ENCODE measurements at places on chromosomes 2 and 18. TPM values are rescaled to one million over a fixed set of nuclear protein-coding genes. Genes with fewer than 3 reads are reported as not detected.

Gene SERPINB7
- total RNA-seq, result not detected

DNA sequence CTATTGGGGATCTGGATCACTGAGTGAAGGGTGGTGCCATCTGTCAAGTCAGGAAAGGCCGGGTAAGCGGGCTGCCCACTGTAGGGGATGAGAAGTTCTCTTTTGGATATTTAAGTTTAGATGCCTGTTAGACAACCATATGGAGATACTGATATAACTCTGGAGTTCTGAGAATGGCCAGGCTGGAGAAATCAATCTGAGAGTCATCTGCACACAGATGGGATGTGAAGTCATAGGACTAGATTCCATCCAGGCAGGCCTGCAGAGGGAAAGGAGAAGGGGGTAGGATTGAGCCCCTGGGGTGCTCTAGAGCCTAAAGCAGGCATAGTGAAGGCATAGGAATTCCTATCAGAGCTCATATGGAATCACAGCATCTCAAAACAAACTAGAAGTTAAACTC, 30.1 kb downstream of the SPRED2 start:
- no peak for DNase-seq

DNA sequence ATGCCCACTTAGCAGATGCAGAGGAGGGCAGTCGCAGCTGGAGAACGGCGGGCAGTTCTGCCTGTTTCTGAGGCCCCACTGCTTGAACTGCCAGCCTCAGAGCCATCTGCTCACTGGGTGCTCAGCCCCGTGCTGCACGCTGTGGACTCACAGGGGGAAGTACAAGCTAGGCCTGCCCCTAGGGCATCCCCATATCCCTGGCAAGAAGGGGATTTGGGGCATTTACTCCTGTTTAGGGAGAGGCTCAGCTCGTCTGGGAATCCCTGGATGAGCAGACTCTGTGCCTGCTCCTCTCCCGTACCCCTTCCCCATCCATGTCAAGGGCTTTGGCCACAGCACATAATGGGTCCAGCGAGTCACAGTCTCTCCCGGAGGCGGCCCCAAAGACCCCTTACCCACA, 169.8 kb upstream of the PKDCC start:
- DNase-seq, result no peak

Gene RNF181
- 286 TPM for total RNA-seq

DNA sequence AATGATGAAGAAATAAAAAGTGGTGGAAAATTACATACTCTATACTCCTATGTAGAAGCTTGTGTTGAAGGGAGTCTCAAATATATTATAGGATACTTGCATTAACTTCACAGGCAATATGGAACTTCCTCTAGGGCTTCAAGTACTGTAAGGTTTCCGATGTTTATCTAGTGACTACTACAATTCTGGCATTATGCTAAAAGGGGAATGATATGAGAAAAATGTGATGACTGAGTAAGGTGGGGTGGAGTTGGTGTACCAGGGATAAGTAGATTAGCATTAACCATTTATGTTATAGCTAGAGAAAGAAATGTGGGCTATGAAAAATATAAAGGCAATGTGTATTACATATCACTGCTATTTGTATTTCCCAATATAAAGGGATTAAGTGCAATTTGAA, 229.5 kb downstream of the DCC start:
- no peak for DNase-seq

DNA sequence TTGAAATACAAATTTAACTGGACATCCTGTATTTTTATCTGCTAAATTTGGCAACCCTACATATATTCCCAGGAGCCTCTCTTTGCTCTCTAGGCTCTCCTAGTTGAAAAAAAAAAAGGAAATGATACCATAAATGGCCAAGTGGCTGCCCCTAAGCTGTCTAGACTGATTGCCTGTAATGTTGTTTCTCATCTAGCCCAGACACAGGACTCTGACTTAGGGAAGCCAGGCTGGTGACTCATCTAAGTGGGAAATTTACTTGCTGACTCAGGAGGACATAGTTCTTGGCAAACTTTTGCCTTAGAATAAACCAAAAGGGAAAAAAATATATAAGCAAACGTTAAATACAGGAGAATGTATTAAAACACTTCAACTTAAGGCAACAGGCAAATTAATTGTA, 14.6 kb upstream of the ITGAV start:
- DNase-seq, result peak; percentile 99

DNA sequence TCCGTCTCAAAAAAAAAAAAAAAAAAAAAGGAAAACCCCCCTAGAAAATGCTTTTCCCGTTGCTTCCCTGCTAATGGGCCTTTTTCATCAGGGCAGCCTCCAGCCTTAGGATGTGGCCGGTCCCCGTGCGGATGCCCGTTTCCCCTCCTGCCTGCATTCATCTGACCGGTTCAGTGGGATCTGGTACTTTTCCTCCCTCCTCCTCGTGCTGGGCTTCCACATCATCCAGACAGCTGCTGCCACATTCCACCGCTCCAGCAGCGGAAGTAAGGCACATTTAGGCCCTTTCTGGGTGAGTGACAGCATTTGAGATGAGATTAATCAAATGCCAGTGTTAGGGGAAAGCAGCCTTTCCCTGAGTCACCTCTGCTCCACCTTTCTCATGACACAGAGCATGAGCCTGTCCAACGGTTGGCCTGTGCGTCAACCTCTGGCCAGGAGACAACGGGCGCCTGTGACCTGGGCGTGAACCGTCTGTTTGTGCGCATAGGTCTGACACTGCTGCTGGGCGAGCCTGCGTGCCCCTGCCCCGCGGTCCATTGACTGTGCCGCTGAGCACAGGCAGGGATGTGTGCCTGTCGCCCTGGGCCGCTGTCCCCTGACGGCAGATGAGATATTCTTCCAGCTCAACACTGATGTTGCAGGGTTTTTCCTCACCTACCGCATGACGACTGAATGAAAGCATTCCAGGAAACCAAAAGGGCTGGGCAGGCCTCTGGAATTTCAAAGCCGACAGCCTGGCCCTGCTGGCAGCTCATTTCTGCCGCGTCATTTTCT, 174.0 kb downstream of the TGIF1 start:
- DNase-seq, result peak; percentile 98

- DNase-seq, result peak; percentile 44
Observed at GRCh38 chr2:101754618-101755017, 57.1 kb downstream of the MAP4K4 start.

Gene MLPH
- 9.9 TPM for total RNA-seq

DNA sequence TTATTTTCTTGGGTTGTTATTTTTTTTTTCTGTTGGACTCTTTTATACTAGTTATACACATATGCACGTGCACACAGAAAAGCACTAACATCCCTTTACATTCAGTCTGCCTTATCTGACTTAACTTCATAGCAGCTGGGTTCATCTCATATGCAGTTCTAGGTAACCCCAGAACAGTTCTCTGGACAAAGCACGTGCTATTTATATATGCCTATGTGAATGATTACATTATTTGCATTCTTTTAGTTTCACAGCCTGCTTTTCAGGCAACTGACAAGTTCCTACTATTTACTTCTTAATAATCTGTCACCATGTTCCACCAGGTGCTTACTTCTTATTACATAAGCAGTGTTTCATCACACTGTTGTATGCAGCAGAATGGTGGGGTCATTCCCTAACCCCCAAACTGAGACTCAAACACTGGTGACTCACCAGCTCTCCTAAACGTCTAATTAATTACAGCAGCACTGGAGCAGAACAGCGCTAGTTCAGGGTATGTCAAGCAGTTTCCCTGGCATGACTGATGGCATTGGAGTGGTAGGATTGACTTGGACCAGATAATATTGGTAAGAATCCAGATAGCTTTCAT, 372.8 kb downstream of the CLIP4 start:
- no peak for DNase-seq

GRCh38 chr18:13730481-13730880, 4.0 kb downstream of the RNMT start:
- DNase-seq, result no peak

GRCh38 chr2:8882094-8882493, 44.7 kb upstream of the KIDINS220 start:
- DNase-seq, result peak; percentile 7

GRCh38 chr2:98749066-98749450, 18.1 kb upstream of the MGAT4A start:
- DNase-seq, result no peak

DNA sequence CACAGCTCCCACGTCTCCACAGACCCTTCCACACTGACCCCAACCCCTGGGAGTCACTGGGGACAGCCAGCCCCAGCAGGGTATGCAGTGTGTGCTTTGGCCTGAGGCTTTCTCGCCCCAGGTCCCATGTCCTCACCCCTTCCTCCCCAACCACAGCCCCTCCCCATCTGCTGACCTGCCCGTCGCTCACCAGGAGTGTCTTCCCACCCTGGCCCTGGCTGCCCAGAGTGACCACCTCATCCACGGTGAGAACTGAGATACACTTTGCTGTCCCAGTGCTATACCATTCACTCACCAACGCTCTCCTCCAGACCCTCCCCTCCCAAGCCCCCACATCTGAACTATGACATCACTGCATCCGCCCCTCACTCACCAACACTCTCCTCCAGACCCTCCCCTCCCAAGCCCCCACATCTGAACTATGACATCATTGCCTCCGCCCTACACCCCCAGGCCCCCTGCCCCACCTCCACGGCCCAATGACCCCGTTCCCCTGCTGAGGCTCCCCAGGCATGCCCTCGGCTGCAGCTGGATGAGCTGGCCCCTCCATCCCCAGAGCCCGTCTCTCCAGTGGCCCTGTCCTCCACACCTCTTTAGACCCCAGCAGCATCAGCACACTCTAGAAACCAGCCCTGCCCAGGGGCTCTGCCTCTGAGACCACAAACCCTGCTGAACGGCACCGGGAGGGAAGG, 55.2 kb downstream of the ANKMY1 start:
- no peak for DNase-seq

- DNase-seq, result no peak
Observed at GRCh38 chr2:142321706-142322280, 191.0 kb upstream of the LRP1B start.

GRCh38 chr2:56210291-56210690, 26.5 kb downstream of the CCDC85A start:
- no peak for DNase-seq

- DNase-seq, result no peak
Observed at GRCh38 chr2:42858140-42859005, 66.0 kb upstream of the HAAO start.
